Activated naive CD4-positive, alpha-beta T cell treated with Interleukin-2 at 50 U/mL for 16 hours (primary cell): ENCODE measurements at places on chromosomes 3 and 15.

GRCh38 chr3:33299395-33300081 lies 22.3 kb downstream of the FBXL2 start:
- DNase-seq, result no peak

- DNase-seq, result no peak
Observed at GRCh38 chr3:132448216-132448961, 31.1 kb downstream of the DNAJC13 start.

- no peak for DNase-seq
Observed at GRCh38 chr3:133860519-133860918, 35.2 kb downstream of the RAB6B start.

- DNase-seq, result peak; percentile 50
Observed at GRCh38 chr3:170222647-170223541, 670 bp downstream of the PRKCI start.

DNA sequence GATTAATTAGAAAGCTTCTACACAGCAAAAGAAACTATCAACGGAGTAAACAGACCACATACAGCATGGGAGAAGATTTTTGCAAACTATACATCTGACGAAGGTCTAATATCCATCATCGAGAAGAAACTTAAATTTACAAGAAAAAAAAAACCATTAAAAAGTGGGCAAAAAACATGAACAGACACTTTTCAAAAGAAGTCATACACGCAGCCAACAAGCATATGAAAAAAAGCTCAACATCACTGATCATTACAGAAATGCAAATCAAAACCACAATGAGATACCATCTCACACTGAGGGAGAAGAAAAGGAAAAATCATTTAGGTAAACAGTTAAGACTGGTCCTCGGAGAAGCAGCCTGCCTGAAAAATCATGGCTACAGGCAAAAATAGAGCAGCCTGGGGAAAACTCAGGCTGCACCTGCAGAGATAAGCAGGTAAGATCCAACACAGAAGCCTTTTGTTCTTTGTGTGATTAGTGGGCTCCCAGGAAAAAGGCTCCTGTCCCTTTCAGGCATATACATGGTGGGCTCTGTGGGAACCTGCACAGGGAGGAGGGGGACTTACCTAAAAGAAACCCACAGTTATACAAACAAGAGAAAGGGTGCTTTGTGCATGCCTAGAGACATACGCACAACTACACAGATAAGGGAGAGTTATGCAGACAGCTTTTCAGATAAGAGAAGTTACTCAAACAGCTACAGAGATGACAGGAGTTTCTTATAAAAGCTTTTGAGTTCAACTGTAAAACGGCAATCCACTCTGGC lies 49.3 kb downstream of the C3orf70 start:
- no peak for DNase-seq

DNA sequence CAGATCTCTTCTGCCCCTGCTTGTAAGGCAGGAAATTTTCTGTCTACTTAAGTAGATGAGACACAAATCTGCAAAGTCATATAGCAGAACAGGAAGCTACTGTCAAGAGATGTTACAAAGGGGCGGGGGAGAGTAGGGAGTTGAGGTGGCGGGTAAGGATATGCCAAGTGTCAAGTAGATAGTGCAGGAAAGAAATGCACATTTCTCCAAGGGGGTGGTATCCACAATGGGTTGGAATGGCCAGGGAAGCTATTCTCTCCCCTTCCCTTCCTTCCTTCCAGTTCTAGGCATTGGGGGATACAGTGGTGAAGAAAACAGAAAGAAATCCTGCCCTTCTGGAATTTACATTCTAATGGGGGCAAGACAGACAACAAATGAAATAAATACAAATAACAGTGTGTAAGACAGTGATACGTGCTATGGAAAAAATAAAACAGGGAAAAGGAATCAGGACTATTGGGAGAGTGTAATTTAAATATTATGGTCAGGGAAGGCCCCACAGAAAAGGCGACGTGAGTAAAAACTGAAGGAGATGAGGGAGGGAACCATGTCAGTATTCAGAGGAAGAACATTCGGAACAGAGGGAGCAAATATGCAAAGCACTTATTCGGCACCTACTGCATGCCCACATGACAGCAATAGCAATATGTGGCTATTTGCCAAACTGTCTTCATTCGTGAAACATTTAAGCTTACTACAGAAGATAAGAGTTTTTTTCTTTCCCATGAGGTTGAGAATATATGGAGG lies 42.8 kb upstream of the RNU6-1 start:
- no peak for DNase-seq
